Stimulated activated CD4-positive, alpha-beta T cell treated with anti-CD3 and anti-CD28 coated beads, Interleukin-2, amount 100 ng/mL, for 4 hours (primary cell): ENCODE measurements at places on chromosomes 16 and 17.
A peak's percentile ranks its signal among the peaks of the same experiment; 100 is the strongest.

- no peak for DNase-seq
These were observed 832.3 kb upstream of the GOT2 start for GRCh38 chr16:59566446-59566845.

- DNase-seq = peak; percentile 1
These were observed 149.6 kb upstream of the GNAO1 start for GRCh38 chr16:56041556-56042140.

DNA sequence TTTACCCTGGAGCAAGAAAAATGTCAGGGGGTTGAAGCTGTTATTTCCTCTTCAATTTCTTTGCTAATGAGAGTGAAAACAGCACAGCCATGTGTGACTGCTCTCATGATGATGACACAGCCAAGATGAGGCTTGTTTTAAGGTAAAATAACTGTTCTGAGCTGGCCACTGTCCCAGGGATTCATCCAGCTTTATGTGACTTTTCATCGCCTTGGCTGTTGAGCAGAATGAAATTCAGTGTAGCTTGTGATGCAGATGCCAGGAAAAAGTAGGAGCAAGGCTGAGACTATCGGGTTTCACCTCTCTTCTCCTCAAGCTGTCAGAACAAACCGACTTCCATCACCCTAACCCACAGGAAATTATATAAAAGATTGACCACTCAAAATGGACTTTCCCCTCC lies 361.8 kb upstream of the CDH5 start:
- no peak for DNase-seq

DNA sequence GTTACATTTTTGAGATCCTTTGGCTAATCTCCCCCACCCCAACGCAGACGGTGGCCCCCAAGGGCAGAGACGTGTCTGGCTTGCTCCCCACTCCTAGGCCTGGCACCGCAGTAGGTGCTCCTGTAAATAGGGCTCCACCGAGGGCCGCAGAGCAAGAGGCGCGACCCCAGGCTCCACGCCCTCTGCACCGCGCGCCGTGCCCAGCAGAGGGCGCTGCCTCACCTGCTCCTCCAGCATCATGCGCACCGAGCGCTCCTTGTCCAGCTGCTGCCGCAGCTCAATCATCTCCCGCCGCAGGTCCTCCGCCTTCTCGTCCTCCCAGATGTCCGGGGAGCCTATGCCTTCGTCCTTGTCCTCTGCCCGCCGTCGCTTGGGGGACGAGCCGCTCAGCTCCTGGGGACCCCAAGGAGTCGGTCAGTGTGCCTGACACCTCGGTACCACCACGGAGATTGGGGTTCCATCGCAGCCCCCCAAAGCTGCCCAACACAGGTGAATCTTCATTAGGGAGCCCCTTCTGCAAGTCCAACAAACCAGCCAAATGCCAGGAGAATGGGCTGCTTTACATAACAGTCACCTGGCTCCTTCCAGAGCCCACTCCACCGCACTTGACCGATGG lies 11.2 kb downstream of the TFAP4 start:
- no peak for DNase-seq

DNA sequence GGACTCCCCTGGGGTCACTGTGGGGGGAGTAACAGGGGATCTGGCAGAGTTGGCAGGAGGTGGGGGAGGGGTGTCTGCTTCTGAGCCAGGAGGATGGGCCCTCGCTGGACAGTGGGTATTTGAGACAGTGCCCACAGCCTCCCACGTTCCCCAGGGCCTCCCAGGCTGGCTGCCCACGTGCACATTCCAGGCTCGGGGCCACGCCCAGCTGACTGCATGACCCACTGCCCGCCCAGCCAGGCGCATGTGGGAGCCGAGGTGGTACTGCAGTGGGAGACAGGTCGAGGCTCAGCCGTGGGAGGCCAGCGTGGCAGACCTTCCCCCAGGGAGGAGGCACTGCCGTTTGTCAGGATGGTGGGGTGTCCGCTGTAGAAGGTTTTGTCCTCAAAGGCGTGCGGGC lies 38.8 kb downstream of the BAHCC1 start:
- no peak for DNase-seq

GRCh38 chr16:4288148-4288921 lies 15.5 kb upstream of the TFAP4 start:
- DNase-seq = peak; percentile 68

GRCh38 chr16:16018705-16019104 lies 69.3 kb downstream of the ABCC1 start:
- DNase-seq = no peak

DNA sequence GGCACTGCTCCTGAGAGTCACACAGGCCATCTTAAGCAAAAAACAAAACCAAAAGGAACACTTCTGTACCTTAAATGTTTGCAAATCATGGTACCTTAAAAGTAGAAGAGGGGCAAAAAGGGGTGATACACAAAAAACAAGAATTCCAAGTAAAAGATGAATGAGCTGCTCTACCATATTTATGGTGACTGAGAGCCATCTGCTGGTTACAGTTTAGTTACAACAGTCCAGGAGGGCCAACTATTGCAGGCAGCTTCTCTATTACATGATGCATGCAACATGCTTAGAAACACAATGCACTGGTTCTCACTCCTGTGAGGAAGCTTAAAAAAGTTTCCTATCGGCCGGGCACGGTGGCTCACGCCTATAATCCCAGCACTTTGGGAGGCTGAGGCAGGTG lies 53.5 kb downstream of the STX8 start:
- DNase-seq = no peak

DNA sequence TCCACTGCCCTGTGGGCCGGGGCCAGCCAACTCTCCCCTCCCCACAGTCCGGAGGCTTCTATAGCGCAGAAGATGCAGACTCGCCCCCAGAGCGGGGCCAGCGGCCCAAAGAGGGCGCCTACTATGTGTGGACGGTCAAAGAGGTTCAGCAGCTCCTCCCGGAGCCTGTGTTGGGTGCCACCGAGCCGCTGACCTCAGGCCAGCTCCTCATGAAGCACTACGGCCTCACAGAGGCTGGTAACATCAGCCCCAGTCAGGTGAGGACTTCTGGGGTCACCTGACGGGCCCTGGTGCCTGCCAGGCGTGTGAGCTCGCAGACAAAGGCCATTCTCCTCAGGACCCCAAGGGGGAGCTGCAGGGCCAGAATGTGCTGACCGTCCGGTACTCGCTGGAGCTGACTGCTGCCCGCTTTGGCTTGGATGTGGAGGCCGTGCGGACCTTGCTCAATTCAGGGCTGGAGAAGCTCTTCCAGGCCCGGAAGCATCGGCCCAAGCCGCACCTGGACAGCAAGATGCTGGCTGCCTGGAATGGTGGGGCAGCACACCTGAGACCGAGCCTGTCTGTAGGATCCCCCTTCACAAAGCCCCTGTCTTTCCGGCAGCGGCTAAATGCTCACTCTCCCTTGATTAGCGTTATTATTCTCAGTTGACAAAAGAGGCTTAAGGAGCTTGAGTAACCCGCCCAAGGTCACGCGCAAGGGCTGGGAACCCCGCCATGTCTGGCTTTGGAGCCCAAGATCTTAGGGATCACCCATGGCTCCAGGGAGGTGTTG lies 3.9 kb downstream of the SPATA20 start:
- DNase-seq = no peak

DNA sequence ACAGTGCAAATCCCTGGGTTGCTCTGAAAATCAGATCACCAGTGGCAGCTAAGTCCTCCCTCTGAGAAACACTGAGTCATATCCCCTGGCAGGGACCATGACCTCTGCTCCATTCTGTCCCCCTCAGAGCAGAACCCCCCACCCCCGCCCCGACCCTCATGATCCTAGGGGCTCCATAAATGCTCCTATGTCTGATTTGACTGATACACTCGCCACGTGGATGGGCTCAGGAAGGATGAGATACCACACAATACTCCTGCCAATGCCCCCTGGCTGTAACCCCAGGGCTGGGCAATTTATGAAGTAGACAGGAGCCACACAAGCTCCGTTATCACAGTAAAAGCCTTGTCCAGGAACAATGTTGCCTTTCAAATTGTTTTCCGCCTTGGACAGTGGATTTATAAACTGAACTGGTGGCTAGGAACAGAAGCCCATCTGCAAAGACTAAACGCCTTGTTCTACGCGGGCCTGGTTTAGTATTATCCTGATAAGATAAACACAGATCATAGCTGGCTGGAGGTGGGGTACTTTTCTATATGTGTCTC lies 394.8 kb downstream of the SLC39A11 start:
- DNase-seq = no peak

DNA sequence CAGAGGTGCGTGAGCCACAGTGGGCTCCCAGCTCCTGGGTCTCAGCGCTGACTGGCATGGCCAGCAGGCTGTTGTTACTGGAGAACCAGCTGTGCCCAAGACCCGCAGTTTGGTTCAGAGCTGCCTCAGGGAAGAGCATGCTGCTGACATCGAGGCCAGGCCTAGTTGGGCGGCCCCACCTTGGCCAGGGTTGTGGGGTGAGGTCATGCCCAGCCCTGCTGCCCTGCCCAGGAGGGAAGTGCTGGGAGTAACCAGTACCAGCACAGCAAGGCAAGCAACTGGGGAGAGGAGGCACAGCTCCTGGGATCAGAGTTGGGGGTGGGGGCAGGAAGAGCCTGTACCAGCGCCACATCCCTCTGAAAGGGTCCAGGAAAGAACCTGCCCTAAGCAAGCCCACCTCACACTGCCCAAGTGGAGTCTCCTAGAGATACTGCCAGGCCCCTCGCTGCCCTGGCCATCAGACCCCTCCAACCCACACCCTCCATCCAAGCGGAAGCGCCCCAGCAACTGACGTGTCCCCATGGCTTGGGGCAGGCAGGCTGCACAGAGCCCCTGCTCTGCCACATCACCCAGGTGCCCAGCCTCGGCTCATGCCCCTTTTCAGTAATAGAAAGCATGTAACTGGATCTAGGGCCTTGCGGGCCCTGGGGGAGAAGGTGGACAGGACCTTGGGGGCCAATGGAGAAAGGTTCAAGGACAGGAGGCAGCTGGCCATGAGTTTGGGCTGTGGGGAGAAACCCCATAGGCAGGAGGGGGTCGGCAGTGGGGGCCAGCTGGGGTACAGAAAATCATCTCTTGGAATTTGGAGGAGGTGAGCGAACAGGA lies 990 bp downstream of the DOK4 start:
- no peak for DNase-seq

GRCh38 chr17:2214929-2215615 lies 88.5 kb downstream of the SMG6 start:
- no peak for DNase-seq
